ENCODE measurements at places on chromosomes 5 and 9.

- DNase-seq = peak; percentile 68
Measured at GRCh38 chr5:131634666-131634995, 398 bp downstream of the RAPGEF6 start.

GRCh38 chr5:115788440-115788839 lies 28.0 kb downstream of the CDO1 start:
- DNase-seq = no peak

GRCh38 chr9:74493512-74493911 lies 3.6 kb upstream of the RORB start:
- DNase-seq = no peak

DNA sequence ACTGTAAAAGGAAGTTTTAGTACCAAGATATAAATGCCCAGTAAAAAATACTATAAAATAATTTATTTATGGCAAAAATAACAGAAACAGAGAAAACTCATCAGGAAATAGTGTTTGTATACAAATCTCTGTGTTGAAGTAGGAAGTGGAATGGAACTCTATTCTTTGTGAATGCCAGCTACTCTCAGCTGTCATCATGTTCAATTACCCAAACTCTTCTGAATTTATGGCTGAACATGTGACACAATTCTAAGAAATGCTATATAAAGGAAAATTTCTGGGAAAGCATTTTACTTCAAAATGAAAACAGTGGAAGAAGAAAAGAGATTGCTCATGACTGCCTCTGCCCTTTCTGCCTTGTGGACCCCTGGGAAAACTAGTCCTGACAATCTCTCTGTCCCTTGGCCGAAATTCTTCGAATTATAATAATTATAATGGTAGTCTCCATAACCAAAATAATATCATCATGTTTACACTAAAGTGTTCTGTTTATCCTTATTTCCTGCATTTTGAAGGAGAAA lies 522.3 kb upstream of the ST8SIA4 start:
- DNase-seq = no peak

GRCh38 chr9:127578627-127578951 lies 33.5 kb upstream of the STXBP1 start:
- DNase-seq = no peak

All from activated naive CD4-positive, alpha-beta T cell treated with anti-CD3 and anti-CD28 coated beads for 36 hours (primary cell).